ENCODE measurements at places on chromosomes 16 and 17. TPM values are rescaled to one million over a fixed set of nuclear protein-coding genes. Genes with fewer than 3 reads are reported as not detected.

MT1G gene
- 41.5 TPM for total RNA-seq

LGALS9C gene
- total RNA-seq: not detected

PRAC2 gene
- total RNA-seq: not detected

GLIS2 gene
- 14.2 TPM for total RNA-seq

SEC14L5 gene
- total RNA-seq: 0.35 TPM

MBTD1 gene
- 9.3 TPM for total RNA-seq

CCT6B gene
- 2.0 TPM for total RNA-seq

CACNG5 gene
- not detected for total RNA-seq

TIMP2 gene
- 351 TPM for total RNA-seq

PLSCR3 gene
- 42.6 TPM for total RNA-seq

Data from mesenteric fat pad (tissue), 1 donor.